A673 (cell line): ENCODE measurements at places on chromosomes 12 and 14. TPM values are rescaled to one million over a fixed set of nuclear protein-coding genes. Genes with fewer than 3 reads are reported as not detected.

GRCh38 chr12:41211448-41211847 is 23.3 kb downstream of the PDZRN4 start:
- H3K27me3 ChIP-seq, result no peaks in the 10 kb centered on the region
- H3K36me3 ChIP-seq, result no peaks in the 10 kb centered on the region
- H3K4me1 ChIP-seq, result no peaks in the 10 kb centered on the region
- no peak overlapping the region for H3K27ac ChIP-seq
- no peak overlapping the region for H3K4me3 ChIP-seq
- no peak for DNase-seq

Gene SYNDIG1L
- not detected in 2 replicates for total RNA-seq

Gene PTGDR
- not detected in 2 replicates for total RNA-seq

Gene RD3L
- not detected in 2 replicates for total RNA-seq

DNA sequence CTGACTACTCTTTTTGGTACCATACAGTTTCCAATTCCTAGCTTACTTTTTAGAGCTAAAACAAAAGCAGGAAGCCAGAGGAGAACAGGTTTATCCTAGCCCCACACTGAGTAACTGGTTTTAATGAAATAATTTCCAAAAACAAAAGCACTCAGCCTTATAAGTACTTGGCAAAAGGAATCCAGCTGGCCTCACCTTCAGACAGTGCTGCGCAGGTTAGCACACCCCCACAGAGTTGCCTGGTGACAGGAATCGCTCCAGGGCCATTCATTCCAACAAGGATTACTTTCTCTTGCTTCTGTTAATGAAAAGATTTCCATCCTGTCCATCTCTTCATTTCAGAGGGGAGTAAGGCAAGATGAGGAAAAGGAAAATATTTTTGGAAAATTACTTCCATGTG is 84.6 kb downstream of the SCFD1 start:
- no peak overlapping the region for H3K27ac ChIP-seq
- no peak for DNase-seq
- peaks cover 9% of the 10 kb centered on the region for H3K36me3 ChIP-seq
- H3K4me3 ChIP-seq, result no peak overlapping the region
- no peaks in the 10 kb centered on the region for H3K4me1 ChIP-seq
